ENCODE measurements at places on chromosomes 6 and 20.

DNA sequence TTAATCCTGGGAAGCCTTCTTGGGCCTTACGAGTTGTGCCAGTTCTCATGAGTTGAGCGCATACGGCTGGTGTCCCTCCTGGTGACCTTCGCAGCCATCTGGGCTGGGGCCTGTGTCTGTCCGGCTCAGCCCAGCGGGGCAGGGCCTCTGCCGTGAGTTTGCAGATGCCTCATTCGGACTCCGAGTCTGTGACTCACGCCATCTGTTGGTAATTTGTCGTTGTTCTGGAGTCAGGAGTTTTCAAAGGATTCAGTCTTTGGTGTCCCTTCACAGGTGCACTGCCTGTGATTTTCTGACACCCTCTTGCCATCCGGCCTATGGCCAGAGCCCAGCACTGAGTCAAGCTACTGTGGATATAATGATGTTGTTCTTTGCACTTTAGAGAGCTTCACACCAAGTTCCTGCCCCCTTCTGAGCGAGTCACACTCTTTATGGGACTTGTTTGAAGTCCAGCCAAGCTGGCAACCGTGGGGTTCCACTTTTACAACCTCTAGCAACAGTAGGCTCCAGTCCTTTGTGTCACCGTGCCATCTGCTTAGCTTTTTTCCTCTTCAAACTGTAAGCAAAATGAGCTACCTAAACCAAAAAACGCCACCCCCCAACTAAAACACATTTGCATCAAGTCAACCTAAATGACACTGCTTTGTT lies 175.6 kb downstream of the AIG1 start:
- no peaks in the 10 kb centered on the region for H3K36me3 ChIP-seq
- no peak for DNase-seq
- H3K27me3 ChIP-seq = no peaks in the 10 kb centered on the region
- H3K4me3 ChIP-seq = no peak overlapping the region
- no peaks in the 10 kb centered on the region for H3K4me1 ChIP-seq

- H3K4me1 ChIP-seq = peaks cover 6% of the 10 kb centered on the region
- DNase-seq = no peak
- H3K27ac ChIP-seq = no peak overlapping the region
- H3K4me3 ChIP-seq = no peak overlapping the region
- no peaks in the 10 kb centered on the region for H3K36me3 ChIP-seq
Measured at GRCh38 chr6:34275128-34275804, 26.5 kb upstream of the SMIM29 start.

DNA sequence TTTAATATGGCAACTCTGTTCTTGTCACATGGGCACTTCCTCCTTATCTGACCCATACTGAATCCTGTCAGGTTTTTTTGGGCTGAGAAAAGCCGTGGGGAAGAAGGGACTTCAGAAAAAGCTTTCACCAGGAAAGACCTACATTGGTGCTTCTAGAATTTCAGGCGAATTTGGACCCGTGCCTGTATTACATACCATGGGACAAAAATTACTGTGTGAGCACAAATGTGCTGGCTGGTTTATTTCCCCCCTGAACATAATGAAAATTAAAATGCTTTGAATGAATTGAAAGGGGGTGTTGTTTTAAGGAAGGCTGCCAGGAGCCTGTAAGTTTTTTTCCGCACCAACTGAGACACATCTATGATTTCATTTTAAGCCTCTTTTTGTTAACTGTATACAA lies 29.6 kb downstream of the CAP2 start:
- H3K27me3 ChIP-seq = no peaks in the 10 kb centered on the region
- no peaks in the 10 kb centered on the region for H3K4me1 ChIP-seq
- H3K36me3 ChIP-seq = no peaks in the 10 kb centered on the region

GRCh38 chr6:91152824-91153223 lies 566.0 kb upstream of the MAP3K7 start:
- H3K27me3 ChIP-seq = no peaks in the 10 kb centered on the region
- H3K27ac ChIP-seq = no peak overlapping the region
- no peak for DNase-seq
- H3K4me3 ChIP-seq = no peak overlapping the region
- no peaks in the 10 kb centered on the region for H3K36me3 ChIP-seq

- no peak overlapping the region for H3K27ac ChIP-seq
- H3K4me3 ChIP-seq = no peak overlapping the region
- H3K27me3 ChIP-seq = no peaks in the 10 kb centered on the region
- H3K4me1 ChIP-seq = peaks cover 10% of the 10 kb centered on the region
- H3K36me3 ChIP-seq = no peaks in the 10 kb centered on the region
- DNase-seq = no peak
Measured at GRCh38 chr6:11328613-11329247, 96.3 kb upstream of the NEDD9 start.

DNA sequence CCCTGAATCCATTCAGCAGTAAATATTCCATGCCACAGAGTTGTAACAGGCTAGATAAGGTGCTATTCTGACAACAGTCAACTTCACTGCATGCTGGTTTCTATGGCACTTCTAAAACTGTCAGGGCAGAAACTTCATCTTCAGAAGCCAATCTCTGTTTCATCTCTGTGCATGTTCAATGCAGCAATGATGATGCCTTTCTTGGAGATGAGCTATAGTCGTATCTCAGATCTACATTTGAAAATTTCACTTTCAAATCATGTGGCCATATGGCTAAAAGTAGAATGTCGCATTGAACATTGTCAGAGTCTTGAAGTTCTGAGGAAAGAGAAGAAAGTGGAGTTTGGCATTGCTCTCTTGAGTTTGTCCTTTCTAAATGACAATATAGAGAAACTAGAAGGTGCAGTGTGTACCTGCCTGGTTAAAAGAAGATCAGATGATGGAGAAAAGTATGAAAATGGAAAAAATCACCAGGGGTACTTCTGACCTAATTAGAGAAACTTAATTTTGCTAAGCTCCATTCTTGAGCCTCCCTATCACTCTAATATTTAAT lies 49.0 kb upstream of the VSTM2L start:
- no peak for DNase-seq
- H3K27ac ChIP-seq = no peak overlapping the region
- no peak overlapping the region for H3K4me3 ChIP-seq
- H3K36me3 ChIP-seq = no peaks in the 10 kb centered on the region
